Kasumi-1 (cell line): ENCODE measurements at places on chromosomes 7 and 10.
A peak's percentile ranks its signal among the peaks of the same experiment; 100 is the strongest.

- DNase-seq: no peak
Measured at GRCh38 chr10:126663328-126663727, 7.2 kb downstream of the C10orf90 start.

DNA sequence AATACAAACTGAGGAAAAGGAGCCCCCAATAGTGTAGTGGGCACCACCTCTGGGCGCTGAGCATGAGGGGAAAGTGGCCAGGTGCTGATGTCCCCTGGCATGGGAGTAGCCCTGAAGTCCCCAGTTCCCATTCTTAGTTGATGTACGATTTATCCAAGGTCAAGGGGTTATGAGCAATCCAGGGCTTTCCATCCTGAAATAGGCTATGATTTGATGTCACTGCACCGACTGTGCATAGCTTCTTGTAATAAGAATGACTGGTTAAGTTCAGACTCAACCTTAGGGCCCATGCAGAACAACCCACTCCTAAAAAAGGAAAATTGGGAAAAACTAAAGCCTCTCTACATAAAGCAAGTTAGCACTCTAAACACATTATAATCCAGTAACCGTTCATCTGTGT is 4.4 kb downstream of the FRAT1 start:
- DNase-seq: no peak

DNA sequence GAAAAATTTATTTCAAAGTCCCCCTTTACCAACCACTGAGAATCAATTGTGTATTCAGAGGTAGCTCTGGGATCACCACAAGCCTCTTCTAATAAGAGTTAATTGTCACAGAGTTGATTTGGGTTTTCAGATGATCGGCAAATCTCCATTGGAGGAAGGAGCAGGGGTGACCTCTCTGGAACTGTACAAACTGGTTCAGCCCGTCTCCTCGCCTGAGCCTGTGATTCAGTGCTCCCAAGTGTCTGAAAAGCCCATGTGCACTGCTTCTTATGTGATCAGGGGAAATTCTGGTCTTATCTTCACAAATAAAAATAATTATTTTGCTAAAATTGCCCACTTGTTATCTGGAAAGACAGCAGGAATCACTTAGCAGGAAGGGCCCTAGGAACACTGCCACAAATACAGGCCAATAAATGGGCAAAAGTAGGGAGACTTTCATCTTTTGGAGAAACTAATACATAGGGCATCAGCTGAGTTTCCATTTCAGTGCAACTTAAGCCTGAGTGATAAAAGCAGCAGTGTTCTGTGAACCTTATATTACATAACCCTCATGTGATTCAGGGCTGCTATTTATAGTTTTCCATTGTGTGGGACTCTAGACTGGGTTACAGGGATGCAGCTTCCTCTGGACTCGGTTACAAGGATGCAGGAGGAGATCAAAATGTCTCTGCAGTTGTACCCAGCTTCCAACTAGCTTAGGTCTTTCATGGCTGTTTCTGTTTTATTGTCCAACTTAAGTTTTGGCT is 32.3 kb downstream of the CDK1 start:
- DNase-seq: no peak

GRCh38 chr10:90889636-90890035 is 17.9 kb downstream of the RPP30 start:
- no peak for DNase-seq

- peak; percentile 40 for DNase-seq
Measured at GRCh38 chr7:156832195-156832877, 60.6 kb downstream of the LMBR1 start.

GRCh38 chr7:132893560-132893959 is 188.3 kb downstream of the CHCHD3 start:
- no peak for DNase-seq
